ENCODE measurements at places on chromosomes 7 and 10.

GRCh38 chr10:86111902-86112545, 254.6 kb downstream of the GRID1 start:
- no peaks in the 10 kb centered on the region for H3K36me3 ChIP-seq
- no peak overlapping the region for H3K4me3 ChIP-seq
- H3K4me1 ChIP-seq, result no peaks in the 10 kb centered on the region
- H3K27ac ChIP-seq, result no peak overlapping the region
- peaks cover 19% of the 10 kb centered on the region for H3K27me3 ChIP-seq
- no peak for DNase-seq

GRCh38 chr7:110507369-110507768, 583.6 kb upstream of the LRRN3 start:
- H3K27me3 ChIP-seq, result no peaks in the 10 kb centered on the region
- H3K4me3 ChIP-seq, result no peak overlapping the region
- H3K4me1 ChIP-seq, result no peaks in the 10 kb centered on the region
- no peaks in the 10 kb centered on the region for H3K36me3 ChIP-seq
- no peak for DNase-seq
- no peak overlapping the region for H3K27ac ChIP-seq

DNA sequence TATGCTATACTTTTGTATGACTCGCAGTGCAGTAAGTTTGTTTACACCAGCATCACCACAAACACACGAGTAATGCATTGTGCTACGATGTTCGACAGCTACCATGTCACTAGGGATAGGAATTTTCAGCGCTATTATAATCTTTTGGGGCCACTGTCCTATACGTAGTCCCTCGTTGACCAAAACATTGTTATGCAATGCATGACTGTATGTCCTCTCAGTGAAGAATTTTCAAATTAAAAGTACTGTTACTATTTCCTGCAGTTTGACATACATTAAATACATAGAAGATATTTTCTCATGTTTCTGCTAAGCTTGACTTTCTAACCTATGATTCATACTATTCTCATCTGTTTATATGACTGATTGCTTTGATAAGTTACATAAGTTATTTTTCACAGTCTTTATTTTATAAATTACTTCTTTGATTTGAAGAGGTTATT, 203.6 kb downstream of the VTI1A start:
- H3K4me1 ChIP-seq, result peaks cover 15% of the 10 kb centered on the region
- no peaks in the 10 kb centered on the region for H3K27me3 ChIP-seq
- no peaks in the 10 kb centered on the region for H3K36me3 ChIP-seq
- no peak for DNase-seq
- H3K4me3 ChIP-seq, result no peak overlapping the region

GRCh38 chr10:112913255-112913654, 36.8 kb upstream of the TCF7L2 start:
- no peak overlapping the region for H3K4me3 ChIP-seq
- no peak for DNase-seq
- no peaks in the 10 kb centered on the region for H3K36me3 ChIP-seq
- no peak overlapping the region for H3K27ac ChIP-seq
- peaks cover 34% of the 10 kb centered on the region for H3K27me3 ChIP-seq
- H3K4me1 ChIP-seq, result peaks cover 37% of the 10 kb centered on the region

DNA sequence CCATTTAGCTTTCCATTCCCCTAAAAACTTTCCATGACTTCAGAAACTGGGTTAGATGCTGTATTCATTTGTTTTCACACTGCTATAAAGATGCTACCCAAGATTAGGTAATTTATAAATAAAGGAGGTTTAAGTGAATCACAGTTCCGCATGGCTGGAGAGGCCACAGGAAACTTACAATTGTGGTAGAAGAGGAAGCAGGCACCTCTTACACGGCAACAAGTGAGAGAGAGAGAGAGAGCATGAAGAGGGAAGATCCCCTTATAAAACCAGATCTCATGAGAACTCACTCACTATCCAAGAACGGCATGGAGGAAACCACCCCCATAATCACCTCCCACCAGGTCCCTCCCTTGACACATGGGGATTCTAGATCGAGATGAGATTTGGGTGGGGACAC, 336.8 kb downstream of the TFEC start:
- no peaks in the 10 kb centered on the region for H3K27me3 ChIP-seq
- no peak overlapping the region for H3K4me3 ChIP-seq
- H3K4me1 ChIP-seq, result no peaks in the 10 kb centered on the region
- no peak overlapping the region for H3K27ac ChIP-seq

- DNase-seq, result no peak
- H3K36me3 ChIP-seq, result no peaks in the 10 kb centered on the region
- peaks cover 59% of the 10 kb centered on the region for H3K27me3 ChIP-seq
- peak overlapping the region; percentile 74 for H3K4me3 ChIP-seq
- H3K4me1 ChIP-seq, result peaks cover 21% of the 10 kb centered on the region
Observed at GRCh38 chr10:133326223-133326551, 10.5 kb downstream of the CALY start.

DNA sequence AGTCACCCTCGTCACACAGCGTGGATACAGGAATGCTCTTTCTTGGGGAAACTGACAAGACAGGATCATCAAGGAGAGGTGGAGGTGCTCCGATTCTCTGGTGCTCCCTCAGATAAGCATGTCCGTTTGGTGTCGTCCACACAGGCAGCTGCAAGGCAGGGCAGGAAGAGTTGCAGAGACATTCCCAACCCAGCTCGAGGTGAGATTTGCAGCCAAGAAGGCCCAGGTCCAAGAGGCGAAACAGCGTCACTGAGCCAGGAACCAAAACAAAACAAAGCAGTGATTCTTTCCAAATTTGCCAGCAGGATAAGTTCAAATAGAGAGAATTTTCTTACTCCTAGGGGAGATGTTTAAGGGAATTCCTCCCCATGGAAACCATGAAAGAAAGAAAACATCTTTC, 386.5 kb upstream of the PFKP start:
- no peak overlapping the region for H3K27ac ChIP-seq
- DNase-seq, result no peak
- no peaks in the 10 kb centered on the region for H3K36me3 ChIP-seq
- no peak overlapping the region for H3K4me3 ChIP-seq
- H3K4me1 ChIP-seq, result no peaks in the 10 kb centered on the region

- H3K27ac ChIP-seq, result peak overlapping the region; percentile 42
- peak overlapping the region; percentile 93 for H3K4me3 ChIP-seq
Observed at GRCh38 chr10:92291921-92292845, 1.2 kb downstream of the MARCHF5 start.

DNA sequence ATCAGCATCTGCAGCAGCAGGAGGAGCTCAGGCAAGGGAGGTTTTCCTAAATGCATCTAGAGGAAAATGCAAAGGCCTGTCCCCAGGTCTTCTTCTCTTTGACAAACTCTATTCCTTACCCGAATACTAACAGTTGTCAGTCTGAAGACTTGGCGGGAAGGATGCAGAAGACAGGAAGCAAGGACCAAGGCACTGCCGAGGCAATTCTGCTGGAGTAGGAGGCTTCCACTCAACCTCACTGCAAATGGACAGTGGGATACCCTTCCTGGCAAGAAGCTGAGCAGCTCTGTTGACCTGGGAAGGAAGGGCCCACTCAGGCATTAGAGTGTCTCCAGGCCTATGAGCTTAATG, 373.0 kb downstream of the CCSER2 start:
- no peak overlapping the region for H3K27ac ChIP-seq
- peaks cover 5% of the 10 kb centered on the region for H3K4me1 ChIP-seq
- DNase-seq, result no peak

DNA sequence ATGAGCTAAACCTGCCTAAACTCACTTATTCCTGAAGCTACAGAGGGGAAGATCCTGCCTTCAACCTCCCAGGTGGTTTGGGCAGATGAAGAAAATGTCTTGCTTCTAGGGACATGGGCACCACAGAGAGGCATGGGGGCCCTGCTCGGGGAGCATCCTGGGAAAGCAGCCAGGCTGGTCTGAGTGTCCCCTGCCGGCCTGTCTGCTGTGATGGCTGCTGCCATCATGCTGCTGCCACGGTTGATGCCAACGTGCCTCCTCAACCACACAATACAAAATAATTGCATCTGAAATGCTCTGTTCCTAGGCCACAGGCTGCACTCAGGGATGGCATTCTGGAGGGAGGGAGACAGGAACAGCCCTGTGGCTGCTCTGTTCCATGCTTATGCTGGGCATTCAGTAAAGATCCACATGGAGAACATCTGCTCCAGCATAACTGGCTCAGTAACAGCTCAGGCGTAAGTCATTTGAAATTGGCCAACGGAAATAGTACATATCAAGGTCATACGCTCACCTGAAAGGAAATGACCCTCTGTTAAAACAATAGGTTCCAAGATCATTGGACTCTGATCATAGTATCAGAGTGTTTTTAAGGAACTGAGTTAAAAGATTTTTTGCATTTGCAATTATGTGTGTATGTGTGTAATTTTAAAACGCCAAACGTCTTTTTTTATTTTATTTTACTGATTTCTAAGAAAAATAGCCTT, 299.0 kb downstream of the TNS3 start:
- no peak overlapping the region for H3K4me3 ChIP-seq
- H3K27ac ChIP-seq, result no peak overlapping the region
- H3K27me3 ChIP-seq, result peaks cover 3% of the 10 kb centered on the region
- no peak for DNase-seq
- H3K4me1 ChIP-seq, result peaks cover 16% of the 10 kb centered on the region

DNA sequence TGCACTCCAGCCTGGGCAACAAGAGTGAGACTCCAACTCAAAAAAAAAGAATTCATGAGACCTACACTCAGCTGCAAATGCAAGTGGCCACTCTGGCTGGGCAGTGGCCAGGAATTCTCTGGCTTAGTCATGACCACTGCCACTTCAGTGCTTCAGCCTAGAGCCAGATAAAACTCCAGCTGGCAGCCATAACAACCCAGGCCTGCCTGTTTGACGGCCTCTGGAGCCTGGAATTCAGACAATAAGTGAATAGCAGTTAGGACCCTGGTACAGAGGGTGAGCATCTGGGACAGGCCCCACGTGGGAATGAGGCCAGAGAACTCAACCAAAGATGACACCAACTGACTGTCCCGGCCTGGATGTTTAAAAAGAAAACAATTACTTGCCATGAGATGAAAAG, 18.9 kb downstream of the RCC1L start:
- no peak for DNase-seq
- H3K36me3 ChIP-seq, result peaks cover 66% of the 10 kb centered on the region
- peak overlapping the region; percentile 68 for H3K27ac ChIP-seq
- no peaks in the 10 kb centered on the region for H3K4me1 ChIP-seq

DNA sequence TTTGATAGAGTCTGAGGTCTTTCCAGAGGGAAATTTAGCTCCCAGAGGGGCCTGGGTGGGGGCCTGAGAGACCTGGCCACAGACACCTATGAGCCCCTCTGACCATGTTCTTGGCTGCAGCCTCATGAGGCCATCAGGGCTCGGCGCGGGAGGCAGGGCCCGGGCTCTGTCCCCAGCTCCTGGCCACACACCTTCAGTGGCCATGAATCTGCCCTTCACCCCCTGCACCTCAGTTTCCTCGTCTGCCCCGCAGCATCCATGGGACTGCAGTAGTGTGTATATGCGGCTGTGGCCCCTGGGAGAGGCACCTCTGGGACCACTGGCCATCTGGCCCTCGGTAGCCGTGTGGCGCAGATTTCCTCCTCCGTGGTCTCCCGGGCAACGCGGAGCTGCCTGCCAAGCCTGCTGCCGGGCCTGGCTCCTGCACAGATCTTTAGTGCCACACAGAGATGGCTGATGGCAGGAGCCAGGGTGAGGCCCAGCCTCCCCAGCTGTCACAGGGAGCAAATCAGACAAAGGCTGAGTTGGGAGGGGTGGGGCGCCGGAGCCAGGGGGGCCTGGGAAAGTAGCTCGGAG, 23.6 kb upstream of the ADCYAP1R1 start:
- H3K4me3 ChIP-seq, result no peak overlapping the region
- H3K27me3 ChIP-seq, result peaks cover 17% of the 10 kb centered on the region
- peaks cover 44% of the 10 kb centered on the region for H3K4me1 ChIP-seq

- H3K36me3 ChIP-seq, result peaks cover 62% of the 10 kb centered on the region
- H3K27ac ChIP-seq, result no peak overlapping the region
- no peaks in the 10 kb centered on the region for H3K27me3 ChIP-seq
- no peak overlapping the region for H3K4me3 ChIP-seq
- DNase-seq, result no peak
Observed at GRCh38 chr10:21885940-21886339, 117.6 kb downstream of the DNAJC1 start.

- no peaks in the 10 kb centered on the region for H3K4me1 ChIP-seq
- no peak for DNase-seq
- H3K27ac ChIP-seq, result no peak overlapping the region
- H3K36me3 ChIP-seq, result no peaks in the 10 kb centered on the region
- no peaks in the 10 kb centered on the region for H3K27me3 ChIP-seq
Observed at GRCh38 chr7:11713352-11713751, 118.6 kb downstream of the THSD7A start.

All from nephron progenitor cell (in vitro differentiated cells).